Adipocyte (in vitro differentiated cells): ENCODE measurements at places on chromosomes 1 and 21.

GRCh38 chr1:66938613-66939012, 13.8 kb downstream of the MIER1 start:
- DNase-seq = peak; percentile 43

DNA sequence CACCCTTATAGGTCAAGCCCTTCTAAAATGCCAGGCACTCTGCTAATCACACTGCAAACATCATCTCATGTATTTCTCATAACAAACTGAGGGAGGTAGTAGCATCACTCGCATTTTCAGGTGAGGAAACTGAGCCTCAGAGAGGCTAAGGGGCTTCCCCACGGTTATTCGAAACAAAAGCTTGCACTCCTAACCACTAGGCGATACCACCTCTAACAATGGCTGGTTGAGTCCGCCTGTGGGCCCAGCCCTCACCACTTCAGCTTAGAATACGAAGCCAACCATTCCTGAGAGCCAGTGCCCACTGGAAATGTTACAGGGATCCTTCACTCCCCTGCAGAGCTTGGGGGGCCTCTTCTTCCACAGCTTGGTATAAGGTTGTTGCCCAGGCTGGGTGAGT, 65.3 kb upstream of the TENT5C start:
- no peak for DNase-seq

- no peak for DNase-seq
Measured at GRCh38 chr1:164633997-164634396, 75.0 kb downstream of the PBX1 start.

DNA sequence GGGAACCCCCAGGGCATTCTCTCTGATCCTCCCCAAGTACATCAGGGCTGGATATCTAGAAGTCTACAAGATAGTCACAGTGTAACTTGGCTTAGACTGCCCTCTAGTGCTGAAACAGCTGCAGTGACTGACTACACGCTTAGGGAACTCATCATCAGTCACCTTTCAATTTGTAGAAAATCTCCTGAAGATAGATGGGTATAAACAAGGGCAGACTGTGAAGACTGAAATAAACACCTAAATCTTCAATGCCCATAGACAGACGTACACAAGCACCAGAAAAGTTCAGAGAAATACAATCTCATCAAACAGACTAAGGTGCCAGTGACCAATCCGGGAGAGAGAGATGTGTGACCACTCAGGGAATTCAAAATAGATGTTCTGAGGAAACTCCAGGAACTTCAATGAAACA, 46.6 kb downstream of the PACC1 start:
- peak; percentile 89 for DNase-seq

GRCh38 chr1:173459885-173460284, 17.2 kb upstream of the PRDX6 start:
- no peak for DNase-seq

GRCh38 chr1:46043458-46044017, 88.9 kb downstream of the PIK3R3 start:
- DNase-seq = no peak

DNA sequence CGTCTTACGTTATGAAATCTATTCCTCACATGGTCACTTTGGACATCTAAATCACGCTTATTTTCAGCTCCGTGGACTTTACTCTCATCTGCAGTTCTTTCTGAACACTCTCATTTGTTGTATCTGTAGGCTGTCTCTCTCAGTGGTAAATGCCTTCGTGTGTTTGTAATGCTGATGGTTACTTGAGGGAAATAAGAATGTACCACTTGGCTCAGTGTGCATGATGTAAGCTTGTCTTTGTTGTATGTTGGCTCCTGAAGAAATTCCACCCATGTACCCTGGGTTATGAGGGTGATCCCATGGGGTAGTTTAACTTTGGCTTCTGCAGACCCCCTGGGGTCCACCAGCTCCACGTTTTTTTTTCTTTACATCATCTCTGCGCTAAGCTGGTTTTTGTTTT, 378.4 kb downstream of the SETD4 start:
- no peak for DNase-seq

DNA sequence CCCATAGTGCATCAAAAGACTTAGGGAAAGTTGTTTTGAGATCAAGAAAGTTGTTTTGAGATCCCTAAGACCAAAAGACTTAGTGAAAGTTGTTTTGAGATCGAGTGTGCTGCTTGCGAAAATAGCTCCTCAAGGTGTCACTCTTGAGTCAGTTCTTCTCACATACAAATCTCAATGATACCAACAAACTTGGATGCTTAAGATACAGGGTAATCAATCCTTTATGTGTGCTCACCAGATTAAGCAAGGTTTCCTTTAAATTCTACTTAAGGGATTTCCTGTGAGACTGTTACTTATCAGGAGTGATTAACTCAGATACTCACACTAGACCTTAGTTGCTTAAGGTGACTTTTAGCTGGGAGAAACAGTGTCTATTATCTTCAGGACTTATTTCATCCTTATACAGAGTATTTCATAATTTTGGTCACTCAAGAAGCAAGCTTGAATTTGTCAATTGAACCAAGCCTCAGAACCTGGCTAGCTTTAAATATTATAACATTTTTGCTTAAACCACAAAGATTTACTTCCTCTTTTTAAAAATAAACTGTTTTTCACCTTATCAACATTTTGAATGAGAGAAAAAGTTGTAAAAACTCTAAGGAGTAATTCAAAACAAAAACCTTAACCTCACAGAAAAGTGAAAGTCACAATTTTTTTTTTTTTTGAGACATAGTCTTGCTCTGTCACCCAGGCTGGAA, 8.0 kb upstream of the RLF start:
- DNase-seq = peak; percentile 80

- DNase-seq = peak; percentile 50
Measured at GRCh38 chr1:39799770-39800470, 11.3 kb upstream of the BMP8B start.

DNA sequence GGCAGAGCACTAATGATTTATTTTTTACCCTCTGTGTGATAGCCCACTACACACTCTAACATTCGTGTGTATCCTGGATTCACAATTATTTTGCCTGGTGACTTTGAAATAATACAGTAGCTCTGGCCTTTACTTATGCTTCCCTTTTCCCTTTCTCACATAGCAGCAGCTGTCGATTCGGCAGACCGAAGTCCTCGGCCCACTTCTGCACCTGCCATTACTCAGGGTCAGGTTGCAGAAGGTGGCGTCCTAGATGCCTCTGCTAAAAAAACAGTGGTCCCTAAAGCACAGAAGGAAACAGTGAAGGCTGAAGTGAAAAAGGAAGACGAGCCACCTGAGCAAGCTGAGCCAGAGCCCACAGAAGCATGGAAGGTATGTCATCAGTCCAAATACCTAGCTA, 70.8 kb downstream of the TMEM200B start:
- DNase-seq = no peak

- DNase-seq = peak; percentile 15
Measured at GRCh38 chr1:24966724-24967346, 36.8 kb upstream of the RUNX3 start.
